ENCODE measurements at places on chromosomes 3 and 15.

DNA sequence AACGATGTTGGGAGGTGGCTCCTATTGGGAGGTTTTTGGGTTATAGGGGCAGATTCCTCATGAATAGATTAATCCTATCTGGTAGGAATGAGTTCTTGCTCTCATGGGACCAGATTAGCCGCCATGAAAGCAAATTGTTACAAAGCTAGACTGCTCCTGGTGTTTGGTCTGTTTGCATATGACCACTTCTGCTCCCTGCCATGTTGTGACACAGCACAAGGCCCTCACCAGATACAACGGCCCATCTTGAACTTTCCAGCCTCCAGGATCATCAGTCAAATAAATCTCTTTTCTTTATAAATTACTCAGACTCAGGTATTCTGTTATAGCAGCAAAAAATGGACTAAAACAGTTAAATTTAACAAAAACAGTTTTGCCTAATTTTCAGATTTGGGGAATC, 34.4 kb downstream of the TRIM42 start:
- DNase-seq, result no peak

GRCh38 chr15:72182244-72182643, 15.3 kb downstream of the GRAMD2A start:
- no peak for DNase-seq

GRCh38 chr3:31448882-31449243, 83.9 kb upstream of the STT3B start:
- DNase-seq, result no peak

DNA sequence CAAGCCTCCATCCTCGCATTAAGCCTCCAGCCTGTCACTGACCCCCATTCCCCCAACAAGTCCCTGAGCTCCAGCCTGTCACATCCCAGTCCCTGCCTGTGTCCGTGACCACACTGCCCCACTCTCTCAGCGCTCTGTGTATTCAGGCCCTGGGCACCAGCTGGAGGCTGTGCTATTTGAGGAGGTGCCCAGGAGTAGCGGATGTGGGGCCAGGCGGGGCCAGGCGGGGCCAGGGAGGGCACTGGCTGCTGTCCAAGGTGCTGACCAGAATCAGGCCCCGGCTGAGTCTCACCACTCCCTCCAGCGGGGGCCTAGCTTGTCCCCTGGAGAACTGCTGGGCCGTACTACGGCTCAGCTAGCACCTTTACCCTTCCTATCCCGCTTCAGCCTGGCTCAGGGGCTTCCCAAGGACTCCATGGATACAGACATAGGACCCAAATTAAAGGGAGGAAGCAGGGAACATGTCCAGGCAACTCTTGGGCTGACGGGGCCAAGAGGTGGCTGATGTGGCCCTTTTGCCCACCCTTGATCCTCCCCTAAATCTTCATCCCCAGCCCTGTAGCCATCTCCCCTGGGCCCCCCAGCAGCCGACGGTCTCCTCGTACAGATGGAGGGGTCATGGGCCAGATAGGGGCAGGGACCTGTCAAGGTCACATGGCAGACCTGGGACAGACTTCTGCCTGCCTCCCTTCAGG, 1.1 kb downstream of the HHATL start:
- no peak for DNase-seq

GRCh38 chr15:62887113-62887570, 155.4 kb upstream of the TPM1 start:
- DNase-seq, result no peak

- no peak for DNase-seq
Observed at GRCh38 chr3:166296179-166296783, 459.1 kb upstream of the BCHE start.

DNA sequence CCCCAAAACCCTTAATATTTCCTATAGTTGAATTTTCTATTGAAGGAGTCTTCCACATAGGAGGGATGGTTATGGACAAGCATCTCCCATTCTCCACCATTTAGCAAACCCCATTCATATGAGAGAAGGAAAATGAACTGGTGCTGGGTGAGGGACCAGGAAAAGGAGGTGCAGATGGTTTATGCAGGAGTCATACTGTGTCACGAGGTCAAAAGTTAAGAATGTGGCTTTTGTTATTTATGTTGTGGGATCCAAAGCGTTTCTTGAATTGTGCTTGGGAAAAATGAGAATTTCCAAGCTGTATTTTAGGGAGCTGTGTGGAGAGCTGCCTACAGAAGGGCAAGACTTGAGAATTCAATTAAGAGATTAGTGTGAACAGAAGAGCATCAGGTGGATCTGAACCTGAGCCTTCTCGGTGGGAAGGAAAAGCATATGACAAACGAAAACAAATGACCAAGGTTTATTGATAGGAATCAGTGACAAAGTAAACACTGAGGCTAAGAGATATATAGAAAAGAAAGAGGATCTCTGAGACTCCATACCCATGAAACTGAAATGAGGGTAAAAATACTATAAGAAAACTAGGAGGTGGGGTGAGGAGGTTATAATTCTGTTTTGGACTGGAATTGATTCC, 473.3 kb upstream of the NR2F2 start:
- no peak for DNase-seq

DNA sequence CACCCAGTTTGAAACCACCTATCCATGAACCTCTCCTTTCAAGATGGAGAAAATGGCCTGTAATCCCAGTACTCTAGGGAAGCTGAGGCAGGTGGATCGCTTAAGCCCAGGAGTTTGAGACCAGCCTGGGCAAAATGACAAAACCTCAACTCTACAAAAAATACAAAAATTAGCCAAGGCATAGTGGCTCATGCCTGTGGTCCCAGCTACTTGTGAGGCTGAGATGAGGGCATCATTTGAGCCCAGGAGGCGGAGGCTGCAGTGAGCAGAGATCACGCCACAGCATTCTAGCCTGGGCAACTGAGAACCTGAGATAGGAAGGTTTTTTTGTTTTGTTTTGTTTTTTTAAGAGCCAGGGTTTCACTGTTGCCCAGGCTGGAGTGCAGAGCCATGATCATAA, 5.4 kb downstream of the TKT start:
- no peak for DNase-seq

DNA sequence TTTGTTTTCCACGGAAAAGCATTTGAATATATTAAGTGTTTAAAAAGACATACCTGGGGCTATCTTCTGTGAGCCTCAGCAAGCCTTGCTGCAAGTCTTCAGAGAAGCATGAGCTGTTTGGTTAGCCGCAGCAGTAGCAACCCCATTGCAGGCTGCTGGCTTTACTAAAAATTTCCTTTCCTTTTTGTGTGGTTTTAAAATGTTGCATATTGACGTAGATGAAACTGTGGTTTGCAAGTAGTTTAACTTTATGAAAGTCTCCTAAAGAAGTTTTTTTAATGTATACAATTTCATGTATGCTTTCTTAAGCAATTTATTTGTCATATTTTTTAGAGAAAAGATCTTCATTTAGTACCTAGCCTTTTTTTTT, at the start of gene GPR171:
Gene GPR171, minus strand, starts transcription at position 166 of the 370 bp plus-strand sequence. CDS start 3,830 bp downstream, outside the sequence.
- DNase-seq, result no peak

- no peak for DNase-seq
Observed at GRCh38 chr15:61232266-61232665, 3.2 kb upstream of the RORA start.

GRCh38 chr3:190366133-190366532, 21.8 kb upstream of the CLDN16 start:
- no peak for DNase-seq

GRCh38 chr3:13294442-13295351, 125.4 kb downstream of the NUP210 start:
- no peak for DNase-seq

- DNase-seq, result no peak
Observed at GRCh38 chr3:39763390-39763789, 46.0 kb upstream of the MYRIP start.

DNA sequence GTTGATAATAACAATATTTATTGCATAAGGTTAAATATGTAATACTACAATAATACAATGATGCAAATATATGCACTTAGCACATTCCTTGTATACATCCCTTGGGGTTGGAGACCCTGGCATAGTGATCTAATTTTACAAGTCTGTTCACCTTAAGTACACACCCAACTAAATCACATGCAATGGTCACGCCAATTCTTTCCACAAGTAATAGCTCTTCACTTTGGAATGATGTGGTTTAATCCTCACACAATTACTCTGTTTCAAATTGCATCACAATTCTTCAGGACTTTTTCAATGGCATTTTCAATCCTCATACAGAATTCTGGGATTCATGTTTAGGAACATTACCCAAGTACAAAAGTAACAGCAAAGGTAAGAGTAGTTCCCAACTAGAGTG, 27.3 kb upstream of the SPRED1 start:
- DNase-seq, result no peak

GRCh38 chr3:138854204-138854603, 19.5 kb upstream of the PIK3CB start:
- DNase-seq, result no peak

Data from DMS79 treated with DMSO at 0.1 percent for 48 hours (cell line).